ENCODE measurements at places on chromosomes 4 and X.

- no peak for DNase-seq
Measured at GRCh38 chr4:158622251-158622650, 49.4 kb downstream of the C4orf46 start.

DNA sequence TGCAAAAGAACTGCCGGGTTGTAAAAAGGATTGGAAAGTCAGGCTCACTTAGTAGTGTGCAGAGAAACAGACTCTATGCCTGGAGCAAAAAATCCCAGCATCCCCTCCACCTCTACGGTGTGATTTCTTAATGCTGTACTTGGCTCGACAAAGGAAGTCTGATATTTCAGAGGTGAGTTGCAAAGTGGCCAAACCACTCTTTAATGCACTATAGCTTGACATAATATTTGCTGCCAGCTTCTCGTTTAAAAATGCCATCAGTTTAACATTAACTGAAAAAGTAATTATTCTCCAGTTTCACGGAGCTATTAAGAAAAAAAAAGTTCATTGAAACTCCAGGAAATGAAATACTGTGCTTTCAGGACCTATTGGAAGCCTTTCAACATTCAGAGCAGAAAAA lies 448.3 kb upstream of the ZFP42 start:
- no peak for DNase-seq

DNA sequence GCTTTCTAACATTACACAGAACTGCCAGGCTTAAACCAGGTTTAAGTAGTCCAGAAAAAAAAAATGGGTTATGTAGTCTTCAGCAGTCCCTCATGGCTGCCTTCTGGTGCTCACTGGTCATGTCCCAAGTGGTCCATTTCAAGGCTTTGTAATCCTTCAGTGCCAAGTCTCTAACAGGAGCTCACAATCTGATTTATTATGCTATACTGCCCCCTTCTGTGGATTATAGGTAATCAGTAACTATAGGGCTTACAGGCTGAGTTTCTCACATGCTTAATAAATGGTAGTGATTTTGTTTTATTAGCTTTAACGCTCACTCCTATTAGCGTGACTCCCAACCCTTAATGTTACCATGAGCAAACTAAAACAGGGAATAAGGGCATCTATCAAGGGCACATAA lies 92.5 kb upstream of the EDA2R start:
- peak; percentile 18 for DNase-seq

GRCh38 chrX:68354879-68355628 lies 78.2 kb downstream of the OPHN1 start:
- DNase-seq: no peak

DNA sequence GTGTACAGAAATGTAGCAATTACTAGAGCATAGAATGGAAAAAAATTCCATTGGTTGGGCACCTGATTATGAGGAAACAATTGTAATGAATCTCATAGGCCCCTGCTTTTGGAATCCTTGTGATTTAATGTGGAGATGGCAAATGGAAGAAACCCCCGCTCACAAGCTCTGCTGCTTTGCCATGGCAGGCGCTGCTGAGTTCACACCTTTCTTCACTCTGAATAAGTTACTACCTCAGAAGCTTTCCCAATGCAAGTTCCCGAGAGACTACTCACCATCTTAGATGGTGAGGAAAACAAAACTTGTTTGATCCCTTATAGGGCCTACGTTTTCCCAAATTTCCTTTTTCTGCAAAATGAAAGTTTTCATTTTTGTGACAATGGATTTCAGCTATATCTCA lies 266.6 kb upstream of the TAPT1 start:
- no peak for DNase-seq

DNA sequence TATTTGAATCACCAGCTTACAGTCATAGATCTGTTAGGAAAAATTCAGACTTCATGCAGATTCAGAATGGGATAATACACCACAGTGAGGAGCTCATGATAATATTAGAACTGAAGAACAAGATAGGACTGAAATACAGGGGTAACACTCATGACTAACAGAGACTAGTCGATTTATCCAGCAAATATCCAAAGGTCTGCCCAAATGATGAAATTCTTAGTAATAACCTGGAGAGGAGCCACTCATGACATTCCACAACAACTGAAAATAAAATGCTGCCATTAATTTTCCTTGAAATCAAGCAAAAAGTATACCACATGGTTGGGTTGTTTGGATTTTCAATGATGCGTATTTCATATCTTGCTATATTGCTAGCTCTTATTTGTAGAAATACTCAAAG lies 903.7 kb upstream of the ADGRL3 start:
- no peak for DNase-seq

GRCh38 chr4:87916626-87917025 lies 58.9 kb upstream of the SPP1 start:
- peak; percentile 67 for DNase-seq

DNA sequence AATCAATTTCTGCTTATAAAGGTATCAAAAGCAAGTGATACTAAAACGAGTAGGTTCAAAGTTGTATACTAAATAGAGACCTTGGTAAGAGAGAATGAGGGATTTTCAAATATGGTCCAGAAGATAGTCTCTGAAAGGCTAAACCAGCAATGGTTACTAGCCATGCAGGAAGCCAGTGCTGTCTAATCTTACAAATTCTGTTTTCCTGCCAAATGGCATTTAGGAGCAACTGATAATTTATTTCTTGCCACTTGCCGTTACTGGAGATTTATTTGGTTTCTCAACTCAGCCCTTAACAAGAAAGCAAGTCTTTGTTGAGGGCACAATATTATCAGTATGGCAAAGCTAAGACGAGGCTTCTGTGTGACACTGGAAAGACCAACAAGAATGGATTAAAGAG lies 47.2 kb downstream of the MAP7D3 start:
- DNase-seq: no peak

GRCh38 chrX:11304829-11305228 lies 11.6 kb downstream of the AMELX start:
- no peak for DNase-seq

DNA sequence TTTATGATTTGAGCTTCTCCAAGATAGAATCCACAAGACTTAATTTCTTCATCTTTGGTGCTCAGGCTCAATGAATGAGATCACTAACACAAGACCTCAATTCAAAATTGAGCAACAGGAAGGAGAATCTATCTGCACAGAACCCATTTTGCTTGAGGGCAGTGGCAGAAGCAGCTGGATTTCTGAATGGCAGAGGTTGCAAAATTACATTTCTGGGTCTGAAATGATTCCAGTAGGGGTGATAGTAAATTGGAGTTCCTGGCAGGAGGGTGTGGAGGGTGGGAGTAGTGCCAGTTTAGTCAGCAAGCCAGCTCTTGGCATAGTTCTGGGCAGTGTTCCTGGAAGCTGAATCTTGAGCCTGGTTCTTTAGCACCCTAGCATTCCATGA lies 281.1 kb downstream of the SLC7A11 start:
- no peak for DNase-seq

DNA sequence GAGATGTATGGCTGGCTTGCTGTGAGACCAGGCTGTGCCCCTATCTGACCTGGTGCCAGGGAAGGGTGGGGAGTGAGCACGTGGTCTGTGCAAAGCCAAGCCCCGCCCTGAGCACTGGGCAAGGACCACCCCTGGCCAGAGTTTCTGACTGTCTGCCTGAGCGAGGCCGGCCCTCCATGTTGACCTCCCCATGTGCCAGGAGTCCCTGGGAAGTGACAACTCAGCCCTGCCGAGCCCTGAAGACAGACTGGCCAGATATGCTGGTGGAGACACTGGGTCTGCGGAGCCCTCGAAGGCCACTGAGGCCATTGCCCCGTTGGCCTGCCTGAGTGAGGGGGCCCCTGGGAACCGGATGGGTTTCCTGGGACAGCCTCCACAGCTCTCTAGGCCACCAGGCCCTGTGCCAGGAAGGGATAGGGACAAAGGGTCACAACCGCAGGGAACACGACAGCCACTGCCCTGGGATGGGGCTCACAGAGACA lies 7.1 kb upstream of the BGN start:
- DNase-seq: no peak

GRCh38 chrX:48779399-48779798 lies 7.0 kb upstream of the GATA1 start:
- no peak for DNase-seq

DNA sequence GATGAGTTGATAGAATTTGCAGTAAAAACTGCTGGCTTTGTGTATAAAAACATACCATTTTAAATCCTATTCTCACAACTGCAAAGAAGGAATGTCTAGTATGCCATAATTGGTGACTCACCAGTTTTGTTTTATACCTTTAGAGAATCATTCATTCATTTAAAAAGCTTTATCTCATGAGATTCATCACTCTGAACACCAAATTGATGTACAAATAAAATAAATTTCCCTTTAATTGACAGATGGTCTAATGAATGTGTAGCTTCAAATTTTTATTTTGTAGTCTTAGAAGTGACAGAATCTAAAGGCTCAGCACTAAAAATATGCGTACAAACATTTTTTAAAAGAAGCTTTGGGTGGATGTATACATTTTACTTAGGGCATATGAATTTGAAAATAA lies 492.5 kb downstream of the GALNTL6 start:
- no peak for DNase-seq

DNA sequence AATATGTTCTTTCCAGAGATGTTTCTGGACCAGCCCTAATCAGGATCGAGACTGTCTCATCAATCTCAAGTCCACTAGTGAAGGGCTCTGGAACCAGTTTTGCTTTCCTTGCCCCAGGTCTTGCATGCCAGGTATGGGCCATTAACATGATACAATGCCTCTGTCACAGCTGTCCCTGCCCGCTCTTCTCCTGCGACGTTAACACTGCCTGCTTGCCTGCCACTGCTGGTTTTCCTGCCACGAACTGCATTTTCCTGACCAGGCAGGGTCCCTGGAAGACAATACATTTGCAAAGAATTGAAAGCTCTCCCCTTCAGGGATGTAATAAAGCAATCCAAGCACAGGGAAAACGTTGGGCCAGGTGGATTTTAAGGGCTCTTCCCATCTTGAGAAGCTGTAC lies 200.3 kb downstream of the MID1 start:
- DNase-seq: no peak

- DNase-seq: no peak
Measured at GRCh38 chr4:75034523-75034922, 101.6 kb downstream of the PARM1 start.
